ENCODE measurements at places on chromosomes 2 and 18.

DNA sequence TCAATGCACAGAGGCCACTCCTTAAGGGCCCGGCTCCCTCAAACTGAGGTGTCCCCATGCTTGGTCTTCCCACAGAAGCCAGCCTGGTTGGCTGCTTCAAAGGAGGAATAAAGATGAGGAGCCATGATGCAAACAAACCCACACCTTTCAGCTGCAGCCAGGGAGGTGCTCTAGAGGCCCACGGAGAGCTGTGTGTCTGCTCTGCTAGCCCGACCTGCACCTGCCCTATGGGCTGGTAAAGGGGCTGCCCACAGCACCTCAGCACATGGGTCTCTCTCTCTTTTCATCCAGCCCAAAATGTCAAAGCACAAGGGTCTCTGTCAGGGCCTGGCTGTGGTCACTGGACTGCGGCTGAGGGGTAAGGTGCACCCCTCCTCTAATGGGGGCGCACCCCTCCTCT is 132.1 kb downstream of the MSH2 start:
- no peak for DNase-seq

GRCh38 chr2:14723684-14724083 is 91.2 kb downstream of the LRATD1 start:
- no peak for DNase-seq

DNA sequence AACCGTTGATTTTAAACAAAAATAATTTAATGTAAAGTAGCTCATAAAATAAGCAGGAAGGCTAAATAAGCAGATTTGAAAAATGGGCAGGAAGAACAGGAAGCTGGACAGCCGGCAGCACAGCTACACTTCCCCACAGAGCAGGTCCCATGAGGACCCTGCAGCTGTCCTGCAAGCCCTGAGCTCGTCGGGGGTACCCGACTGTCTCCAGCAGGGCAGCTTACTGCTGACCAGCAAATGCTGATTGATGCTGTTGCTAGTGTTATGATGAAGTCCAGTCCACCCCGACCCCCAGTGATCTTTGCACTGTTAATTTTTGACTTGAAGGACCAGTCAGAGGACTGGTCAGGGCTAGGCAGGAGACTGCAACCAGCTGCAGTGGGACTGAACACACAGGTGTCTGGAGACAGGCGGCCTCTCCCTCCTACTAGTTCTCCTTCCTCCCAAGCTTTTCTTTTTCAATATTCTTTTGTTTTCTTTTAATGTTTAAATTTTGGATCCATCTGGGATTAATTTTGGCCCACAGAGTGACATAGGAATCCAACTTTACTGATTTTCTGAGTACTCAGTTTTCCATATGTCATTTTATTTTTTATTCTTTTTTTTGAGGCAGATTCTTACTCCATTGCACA is 27.7 kb downstream of the POLE4 start:
- DNase-seq = no peak

DNA sequence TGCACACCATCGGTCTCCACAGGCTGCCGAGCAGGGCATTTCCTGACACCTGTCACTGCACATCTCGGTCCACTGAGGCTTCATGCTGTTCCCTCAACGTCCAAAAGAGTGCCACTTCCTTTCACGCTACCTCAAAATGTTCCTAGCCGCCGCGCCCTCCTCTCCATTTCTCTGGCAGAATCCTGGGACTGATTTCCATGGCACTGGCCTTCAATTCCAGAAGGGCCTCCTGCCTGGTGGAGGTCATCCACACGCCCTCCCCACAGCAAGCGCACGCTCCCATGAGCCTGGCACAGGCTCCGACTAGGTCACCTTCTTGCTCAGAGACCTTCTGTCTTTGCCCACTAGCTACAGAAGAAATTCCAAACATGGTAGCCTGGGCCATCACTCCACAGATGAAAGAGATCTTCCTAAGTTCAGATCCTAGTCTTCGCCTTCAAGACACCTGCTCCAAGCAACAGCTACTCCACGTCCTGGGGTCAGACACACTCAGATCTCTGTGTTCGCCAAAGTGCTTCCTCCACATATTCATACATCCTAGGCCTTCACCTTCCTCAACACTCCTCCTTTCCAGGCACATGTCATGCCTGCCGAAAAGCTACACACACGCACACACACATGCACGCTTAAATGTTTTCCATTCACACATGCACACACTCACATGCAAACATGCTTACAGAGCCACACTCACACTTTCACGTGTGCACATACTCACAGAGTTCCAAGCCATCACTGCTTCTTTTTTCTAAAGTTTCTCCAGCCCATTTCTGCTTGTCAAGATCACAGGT is 94.0 kb downstream of the PXDN start:
- DNase-seq = peak; percentile 32

DNA sequence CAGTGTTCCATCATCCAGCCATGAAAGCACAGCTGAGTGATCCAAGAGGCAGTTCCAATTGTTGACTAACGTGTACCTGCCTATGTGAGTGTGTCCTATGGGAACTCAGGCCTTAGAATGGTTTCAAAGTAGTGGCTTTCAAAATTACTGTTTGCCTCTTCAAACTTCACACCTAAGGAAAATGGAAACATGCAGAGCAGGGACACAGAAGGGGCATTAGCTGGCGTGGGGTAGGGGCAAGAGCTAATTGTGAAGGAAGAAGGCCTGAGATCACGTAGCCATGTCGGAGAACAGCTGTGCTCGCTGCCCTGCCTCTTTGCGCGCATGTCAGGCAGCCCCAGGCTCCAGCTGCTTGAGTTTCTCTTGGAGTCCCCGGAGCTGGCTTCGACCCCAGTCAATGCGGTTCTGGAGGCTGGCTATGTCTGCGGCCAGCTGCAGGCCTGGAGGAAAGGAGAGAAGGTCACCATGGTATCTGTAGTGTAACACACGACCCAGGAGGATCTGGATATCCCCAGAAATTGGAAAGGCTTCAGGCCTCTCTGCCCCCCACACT is 3.8 kb upstream of the IMP4 start:
- DNase-seq = no peak

GRCh38 chr2:129055824-129056223 is 737.2 kb upstream of the HS6ST1 start:
- no peak for DNase-seq

DNA sequence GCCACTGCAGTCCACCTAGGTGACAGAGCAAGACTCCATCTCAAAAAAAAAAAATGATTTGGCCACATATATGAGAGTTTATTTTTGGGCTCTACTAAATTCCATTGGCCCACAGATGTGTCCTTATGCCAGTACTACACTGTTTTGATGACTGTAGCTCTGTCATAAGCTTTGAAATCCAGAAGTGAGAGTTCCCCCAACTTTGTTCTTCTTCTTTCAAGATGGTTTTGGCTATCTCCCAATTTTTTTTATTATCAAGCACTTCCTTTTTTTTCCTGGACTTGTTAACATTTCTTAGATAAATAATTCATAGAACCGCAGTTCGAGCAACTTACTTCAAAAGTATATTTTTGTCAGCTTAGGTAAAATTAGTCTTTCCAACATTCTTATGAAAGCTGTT is 96.9 kb downstream of the TSHZ1 start:
- no peak for DNase-seq

DNA sequence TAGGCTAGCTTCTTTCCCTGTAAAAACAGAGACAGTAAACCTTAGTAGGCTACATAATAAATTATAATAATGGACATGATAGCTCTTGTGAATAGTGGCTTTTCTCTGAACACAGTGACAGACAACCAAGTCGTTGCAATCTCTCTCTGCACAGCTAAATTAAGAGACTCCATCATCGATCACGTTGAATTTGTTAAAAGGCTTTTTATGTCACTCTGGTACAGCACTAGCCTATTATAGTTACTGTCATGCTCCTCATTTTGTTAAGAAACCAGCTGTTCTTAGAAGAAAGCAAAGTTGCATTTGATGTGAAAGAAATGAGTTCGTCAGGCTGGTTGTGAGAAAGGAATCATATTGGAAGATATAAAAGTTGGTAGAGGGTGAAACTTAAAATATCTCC is 50.3 kb upstream of the ARHGAP28 start:
- no peak for DNase-seq

DNA sequence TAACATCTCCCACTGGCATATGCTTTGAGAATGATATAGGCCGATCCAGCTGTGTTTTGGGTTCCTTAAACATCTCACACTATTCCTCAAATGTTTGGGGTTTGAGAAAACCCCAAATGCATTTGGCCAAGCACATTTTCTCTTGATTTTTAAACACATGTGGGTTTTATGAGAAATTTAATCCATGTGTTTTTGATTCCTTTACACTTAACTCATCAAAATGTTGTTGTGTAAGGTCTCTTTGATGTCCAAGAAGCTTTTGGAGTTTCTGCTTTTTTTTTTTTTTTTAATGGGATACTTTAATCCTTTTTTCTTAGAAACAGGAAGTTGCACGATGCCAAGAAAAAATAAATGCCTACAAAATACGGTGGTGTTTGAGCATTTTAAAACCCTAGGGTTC is 339.8 kb upstream of the TCF4 start:
- no peak for DNase-seq

GRCh38 chr2:222398446-222398885 is 25.9 kb upstream of the SGPP2 start:
- no peak for DNase-seq

- no peak for DNase-seq
Observed at GRCh38 chr2:233360771-233361176, 6.5 kb downstream of the DGKD start.

DNA sequence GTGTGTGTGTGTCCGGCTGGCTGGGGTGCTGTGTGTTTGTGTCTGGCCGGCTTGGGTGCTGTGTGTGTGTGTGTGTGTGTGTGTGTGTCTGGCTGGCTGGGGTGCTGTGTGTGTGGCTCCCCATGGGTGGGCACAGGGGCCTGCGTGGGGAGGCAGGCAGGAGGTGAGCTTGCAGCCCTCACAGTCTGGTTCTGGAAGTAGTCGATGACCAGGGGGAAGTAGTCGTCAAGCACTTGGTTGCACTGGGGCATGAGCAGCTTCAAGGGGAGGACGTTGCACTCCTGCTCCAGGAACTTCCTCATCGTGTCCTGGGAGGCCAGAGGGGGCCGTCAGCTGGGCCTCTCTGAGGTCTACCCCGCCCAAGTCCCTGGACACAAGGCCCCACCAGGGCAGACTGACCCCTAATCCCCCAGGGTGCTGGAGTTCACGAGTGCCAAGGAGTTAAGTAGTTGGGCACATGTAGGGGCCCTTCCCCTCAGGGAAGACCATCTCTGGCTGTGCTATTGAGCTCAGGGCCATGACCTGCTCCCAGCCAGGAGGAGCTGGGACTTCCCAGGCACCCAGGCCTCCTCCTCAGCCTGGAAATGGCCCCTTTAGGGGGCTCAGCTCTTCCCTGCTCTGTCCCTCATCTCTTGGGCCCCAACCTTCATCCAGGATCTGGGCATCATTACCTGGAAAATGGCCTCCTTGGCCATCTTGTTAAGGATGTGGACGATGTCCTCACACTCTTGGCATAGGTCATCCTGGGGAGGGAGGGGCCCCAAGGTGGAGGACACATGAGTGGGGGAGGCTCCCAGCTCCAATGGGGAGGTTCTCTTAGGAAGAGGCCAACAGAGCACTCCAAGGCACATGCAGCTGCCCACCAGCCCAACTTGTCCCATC is 1.3 kb downstream of the SFTPB start:
- no peak for DNase-seq

GRCh38 chr18:35118641-35119040 is 77.4 kb downstream of the MAPRE2 start:
- no peak for DNase-seq

GRCh38 chr2:23268467-23269263 is 116.3 kb upstream of the KLHL29 start:
- DNase-seq = no peak

GRCh38 chr2:137155356-137156104 is 390.2 kb downstream of the THSD7B start:
- DNase-seq = no peak

DNA sequence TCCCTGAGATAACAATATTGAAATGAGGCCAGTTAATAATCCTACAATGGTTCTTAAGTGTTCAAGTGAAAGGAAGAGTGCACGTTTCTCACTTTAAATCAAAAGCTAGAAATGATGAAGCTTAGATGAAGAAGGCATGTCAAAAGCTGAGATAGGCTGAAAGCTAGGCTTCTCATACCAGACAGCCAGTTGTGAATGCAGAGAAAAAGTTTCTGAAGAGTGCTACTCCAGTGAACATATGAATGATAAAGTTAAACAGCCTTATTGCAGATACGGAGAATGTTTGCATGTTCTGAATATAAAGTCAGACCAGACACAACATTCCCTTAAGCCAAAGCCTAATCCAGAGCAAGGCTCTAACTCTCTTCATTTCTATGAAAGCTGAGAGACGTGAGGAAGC is 51.4 kb downstream of the EML4 start:
- no peak for DNase-seq

- DNase-seq = no peak
Observed at GRCh38 chr2:147173189-147173581, 671.6 kb upstream of the ACVR2A start.

DNA sequence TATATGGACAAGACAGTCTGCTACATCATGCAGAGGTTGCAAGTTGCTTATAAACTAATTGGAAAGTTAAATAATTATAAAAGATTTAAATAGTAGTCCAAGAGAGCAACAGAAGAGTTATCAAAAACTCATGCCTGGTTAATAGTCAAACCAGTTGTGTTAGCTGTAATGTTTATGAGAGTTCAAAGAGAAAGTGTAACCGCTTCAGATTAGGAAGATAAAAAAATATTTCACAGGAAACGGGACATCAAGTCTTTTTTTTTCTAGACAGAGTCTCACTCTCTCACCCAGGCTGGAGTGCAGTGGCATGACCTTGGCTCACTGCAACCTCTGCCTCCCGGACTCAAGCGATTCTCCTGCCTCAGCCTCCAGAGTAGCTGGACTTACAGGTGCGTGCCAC is 34.6 kb upstream of the RNF125 start:
- DNase-seq = peak; percentile 34

GRCh38 chr18:72672364-72673184 is 128.4 kb upstream of the CBLN2 start:
- no peak for DNase-seq

- no peak for DNase-seq
Observed at GRCh38 chr2:71130905-71131244, 441 bp downstream of the MPHOSPH10 start.

DNA sequence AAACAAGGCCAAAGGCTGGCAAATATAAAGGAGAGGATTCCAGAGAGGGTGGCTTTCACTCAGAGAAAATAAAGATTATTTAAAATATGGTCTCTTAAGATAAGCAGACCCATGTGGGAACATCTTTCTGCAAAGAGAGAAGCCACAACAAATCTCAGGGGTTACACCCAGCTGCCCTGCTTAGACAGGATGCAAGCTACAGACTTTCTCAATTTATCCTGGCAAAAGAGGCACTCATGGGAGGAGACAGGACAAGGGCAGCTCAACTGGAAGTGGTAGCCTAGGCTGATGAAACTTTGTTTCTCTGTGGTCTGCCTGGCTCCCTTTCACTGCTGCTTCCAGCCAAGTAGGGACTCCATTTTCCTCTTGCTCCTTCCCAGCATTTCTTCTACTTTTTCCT is 25.9 kb upstream of the SULT1C4 start:
- no peak for DNase-seq

DNA sequence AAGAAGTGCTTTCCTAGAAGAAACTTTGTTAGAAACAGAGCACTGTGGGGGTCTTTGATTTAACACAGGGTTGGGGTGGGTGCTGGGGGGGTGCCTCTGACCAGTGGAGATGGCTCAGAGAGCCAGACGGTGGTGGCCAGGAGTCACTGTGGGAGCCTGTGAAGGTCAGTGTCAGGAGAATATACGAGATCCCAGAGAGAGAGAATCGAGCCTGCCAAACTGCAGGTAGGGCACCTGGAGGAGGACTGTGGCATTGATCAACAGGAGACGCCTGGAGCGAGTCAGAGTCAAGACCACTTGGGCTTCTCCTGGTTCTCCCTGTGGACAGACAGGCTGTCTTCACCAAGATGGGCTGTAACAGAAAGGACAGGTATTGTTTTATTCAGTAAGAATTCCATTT is 136.5 kb upstream of the TWIST2 start:
- DNase-seq = no peak

- DNase-seq = no peak
Observed at GRCh38 chr2:70418514-70418913, 116.6 kb upstream of the FAM136A start.

Data from CD4-positive, alpha-beta memory T cell (primary cell).